ENCODE measurements at places on chromosomes 2 and 18.

- DNase-seq, result no peak
These were observed 23.7 kb upstream of the PTPN4 start for GRCh38 chr2:119736021-119736420.

DNA sequence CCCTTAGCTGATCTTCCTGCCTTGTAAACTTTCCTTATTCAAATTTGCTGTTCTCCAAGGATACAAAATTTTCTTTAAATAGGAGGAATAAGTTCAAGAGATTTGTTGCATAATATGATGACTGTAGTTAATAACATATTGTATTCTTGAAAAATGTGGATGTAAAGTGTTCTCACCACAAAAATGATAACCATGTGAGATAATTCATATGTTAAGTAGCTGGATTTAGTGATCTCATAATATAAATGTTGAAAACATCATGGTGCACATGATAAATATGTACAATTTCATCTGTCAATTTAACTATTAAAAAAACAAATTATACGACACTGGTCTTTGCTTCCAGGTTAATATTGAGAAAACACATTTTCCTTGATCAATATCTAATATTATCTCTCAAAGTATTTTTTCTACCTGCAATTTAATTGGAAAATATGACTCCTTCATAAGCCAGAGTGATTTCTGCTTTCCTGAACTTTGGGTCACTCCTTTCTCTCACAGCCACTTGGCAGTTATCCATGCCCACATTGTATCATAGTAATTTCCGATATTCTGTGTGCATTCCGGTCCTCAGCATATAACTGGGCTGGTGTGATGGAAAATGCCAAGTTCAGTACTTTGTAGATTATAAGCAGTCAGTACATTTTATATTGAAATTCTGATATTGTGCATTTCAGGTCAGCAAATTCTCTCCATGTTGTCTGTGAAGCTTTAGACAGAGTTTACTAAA, 152.6 kb downstream of the GULP1 start:
- no peak for DNase-seq

DNA sequence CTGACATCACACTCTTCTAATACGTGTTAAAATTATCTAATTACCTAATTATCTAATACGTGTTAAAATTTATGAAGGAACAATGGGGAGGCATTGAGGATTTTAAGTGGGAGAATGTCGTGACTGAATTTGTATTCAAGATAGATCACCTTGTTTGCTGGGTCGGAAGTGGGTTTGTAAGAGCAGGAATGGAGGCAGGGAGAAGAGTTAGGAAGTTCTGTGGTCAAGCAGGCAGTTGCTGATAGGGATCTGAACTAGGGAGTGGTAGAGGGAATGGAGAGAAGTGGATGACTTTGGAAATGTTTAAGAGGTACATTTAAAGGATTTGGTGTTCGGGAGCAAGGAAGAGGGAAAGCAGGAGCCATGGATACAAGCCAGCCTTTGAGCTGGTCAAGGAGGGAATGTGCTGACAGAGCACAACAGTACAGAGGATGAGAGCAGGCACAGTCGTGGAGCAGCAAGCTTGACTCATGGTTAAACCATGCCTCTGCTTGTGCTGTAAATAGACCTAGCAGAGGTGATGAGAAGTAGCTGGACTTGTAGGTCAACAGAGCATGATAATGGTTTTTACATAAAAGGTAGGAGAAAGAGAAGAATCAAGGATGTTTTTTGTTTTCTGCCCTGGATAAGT, 16.2 kb downstream of the IL18RAP start:
- no peak for DNase-seq

GRCh38 chr18:68992719-68993482, 195.0 kb downstream of the CCDC102B start:
- DNase-seq, result no peak

- peak; percentile 64 for DNase-seq
These were observed 78.9 kb upstream of the OTOS start for GRCh38 chr2:240219208-240219890.

Data from posterior vena cava (tissue), 2 donors.